Fibroblast of the conjunctiva (primary cell): ENCODE measurements at places on chromosomes 6 and 20.

DNA sequence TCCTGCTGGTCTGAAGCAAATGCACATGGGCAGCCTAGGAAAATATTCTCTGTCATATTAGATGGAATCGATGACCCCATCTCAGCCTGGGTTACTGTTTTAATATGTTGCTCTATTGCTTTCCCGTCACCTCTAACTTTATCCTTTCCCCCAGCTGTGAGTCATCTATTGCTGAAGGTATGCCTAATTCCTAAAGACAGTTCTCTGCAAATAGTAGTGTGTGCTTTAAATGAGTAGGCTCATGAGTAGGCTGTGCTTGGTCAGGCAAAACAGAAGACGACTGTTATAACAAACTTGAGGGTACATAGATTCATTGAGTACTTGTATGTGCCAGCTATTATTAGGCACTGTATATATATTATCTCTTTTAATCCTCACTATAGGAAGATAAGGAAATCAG, 47.2 kb downstream of the CTNNBL1 start:
- DNase-seq, result no peak

DNA sequence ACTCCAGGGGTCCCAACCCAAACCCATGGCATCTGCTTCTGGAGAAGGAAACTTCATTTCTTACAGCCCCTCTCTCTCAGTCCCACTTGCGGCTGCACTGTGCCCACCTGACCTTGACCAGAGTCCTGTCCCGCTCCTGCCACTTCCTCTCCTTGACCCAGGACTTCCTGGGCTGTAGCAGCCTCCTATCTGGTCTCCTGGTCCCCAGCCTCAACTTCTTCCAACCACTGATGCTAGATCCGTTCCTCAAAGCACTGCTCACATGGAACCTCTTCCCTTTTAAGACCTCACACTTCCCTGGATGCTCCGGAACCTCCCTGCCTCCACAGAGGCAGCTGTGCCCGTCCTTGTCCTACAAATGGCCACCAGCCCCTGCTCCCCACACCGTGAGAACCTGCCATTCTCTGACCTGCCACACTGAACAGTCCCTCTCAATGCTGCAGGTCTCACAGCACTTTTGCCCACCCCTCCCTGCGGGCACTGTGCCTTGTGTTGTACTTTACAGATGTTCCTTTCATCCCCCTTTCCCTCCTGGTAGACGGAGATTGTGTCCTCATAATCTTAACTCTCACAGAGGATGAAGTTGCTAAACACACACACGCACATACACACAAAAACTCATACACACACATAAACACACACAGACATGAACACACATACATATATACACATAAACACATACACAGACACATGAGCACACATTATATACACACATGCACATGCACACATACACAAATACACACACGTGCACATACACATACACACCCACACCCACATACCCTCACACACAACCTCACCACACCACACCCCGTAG, 59.6 kb upstream of the NXT1 start:
- no peak for DNase-seq

DNA sequence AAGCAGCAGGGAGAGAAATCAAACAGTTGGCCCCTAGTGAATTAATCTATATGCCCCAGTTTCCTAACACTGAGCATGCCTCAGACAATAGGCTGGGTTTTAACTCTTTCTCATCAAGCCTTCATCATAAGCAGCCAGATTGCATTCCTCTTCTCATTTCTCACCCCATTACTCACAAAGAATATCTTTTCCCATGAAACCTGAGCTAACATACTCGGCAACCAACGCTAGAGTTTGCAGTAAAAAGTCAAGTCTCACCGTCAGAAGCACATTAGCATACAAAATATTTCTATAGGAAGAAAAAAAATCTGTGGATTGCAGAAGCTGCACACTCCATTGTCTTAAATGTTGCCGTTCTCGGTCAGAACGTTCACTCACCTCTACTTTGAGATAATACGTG, 429.9 kb upstream of the ARID1B start:
- no peak for DNase-seq

DNA sequence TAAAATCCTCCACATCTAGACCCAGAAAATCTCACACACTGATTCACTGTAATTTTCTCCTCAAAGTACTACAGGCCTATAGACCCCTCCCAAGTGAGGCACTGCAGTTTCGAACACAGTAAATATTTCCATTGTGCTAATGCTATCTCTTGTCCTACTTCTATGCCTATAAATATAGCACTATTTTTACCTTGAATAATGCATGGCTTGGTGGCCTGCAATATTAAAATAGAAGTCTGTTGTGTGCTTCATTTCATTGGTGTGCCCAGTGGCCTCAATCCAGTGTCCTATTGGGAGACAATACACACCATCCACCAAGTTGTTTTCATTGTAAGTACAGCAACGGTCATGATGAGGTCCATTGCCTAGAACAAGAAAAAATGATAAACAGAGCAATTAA, 49.4 kb downstream of the EPM2A start:
- DNase-seq, result no peak

DNA sequence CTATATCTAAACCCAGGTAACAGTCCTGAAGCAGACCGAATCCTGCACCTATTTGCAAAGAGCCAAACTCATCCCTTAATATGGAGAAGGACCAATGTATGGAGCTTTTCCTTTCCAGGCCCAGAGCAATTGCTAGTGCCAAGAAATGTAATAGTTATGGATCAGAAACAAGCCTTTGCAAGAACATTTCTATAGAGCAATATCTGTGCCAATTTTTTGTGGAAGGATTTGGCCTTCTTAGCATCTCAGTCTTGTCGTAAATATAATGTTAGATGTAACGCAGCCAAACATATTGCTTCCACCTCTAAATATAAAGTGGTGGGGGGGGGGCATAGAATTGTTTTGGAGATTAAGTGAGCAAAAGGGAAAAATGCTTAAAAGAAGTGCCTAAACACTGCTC, 2.7 kb downstream of the KIAA0408 start:
- no peak for DNase-seq

DNA sequence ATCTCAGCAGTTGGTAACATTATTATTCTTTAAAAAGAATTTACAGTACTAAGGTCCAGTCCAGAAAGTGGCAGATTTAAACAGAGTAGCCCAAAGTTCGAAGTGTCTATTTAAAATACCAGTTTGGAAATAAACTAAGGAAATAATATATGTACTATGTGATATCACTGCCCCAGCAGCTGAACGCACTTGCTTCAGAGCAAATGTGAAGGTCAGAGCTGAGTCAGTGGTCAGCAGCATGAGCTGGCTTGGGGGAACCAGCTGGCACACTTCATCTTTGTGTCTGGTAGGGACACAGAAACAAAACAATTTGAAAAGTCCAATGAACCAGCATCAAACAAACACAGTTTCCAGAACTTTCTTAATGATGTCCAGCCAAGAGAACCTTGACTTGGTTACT, 15.4 kb downstream of the TMEM14B start:
- no peak for DNase-seq

- DNase-seq, result no peak
Measured at GRCh38 chr6:167093406-167093921, 29.4 kb upstream of the CCR6 start.

DNA sequence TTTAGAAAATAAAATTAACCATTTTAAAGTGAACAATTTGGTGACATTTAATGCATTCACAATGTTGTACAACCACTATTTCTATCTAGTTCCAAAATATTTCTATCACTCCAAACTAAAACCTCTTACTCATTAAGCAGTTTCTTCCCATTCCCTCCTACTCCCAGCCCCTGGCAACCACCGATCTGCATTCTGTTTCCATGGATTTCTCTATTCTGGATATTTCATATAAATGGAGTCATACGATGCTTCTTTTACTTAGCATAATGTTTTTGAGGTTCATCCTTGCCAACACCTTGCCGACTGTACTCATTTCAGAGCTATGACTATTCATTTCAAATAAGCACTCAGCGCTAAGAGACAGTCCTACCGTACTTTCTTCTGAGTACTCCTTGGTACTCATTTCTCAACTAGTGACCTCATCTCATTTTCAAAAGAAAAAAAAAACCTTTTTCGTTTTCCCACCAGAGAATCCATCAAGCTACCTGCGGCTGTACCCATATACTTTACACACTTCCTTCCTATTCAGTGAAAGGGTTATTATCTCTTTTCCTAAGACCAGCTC, 259.2 kb downstream of the UTRN start:
- DNase-seq, result no peak

DNA sequence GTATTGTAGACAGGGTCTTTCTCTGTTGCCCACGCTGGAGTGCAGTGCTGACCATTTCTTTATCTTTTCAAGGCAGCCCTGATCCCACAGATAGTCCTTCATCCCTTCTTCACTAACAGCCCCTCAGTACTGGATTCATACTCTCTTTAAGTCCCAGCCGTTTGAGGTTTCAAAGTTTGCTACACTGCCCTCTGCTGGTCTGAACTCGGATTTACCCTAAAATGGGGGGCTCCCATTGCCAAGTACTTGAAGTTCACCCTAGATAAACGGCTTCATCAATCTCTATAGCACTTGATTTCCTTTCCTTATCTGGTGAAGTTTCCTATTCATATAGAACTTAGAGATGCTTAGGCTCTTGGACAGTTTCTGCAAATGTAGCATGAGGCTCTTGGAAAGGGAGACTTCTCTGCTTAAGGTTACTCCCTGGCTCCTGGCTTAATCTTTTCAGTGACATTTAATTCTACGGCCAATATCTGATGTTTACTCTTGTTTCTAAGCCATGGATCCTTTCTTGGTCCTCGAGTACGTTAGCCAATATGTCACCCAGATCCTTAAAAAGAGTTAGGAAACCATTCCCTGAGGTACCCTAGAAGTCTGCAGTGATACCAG, 21.4 kb upstream of the PREP start:
- DNase-seq, result no peak

DNA sequence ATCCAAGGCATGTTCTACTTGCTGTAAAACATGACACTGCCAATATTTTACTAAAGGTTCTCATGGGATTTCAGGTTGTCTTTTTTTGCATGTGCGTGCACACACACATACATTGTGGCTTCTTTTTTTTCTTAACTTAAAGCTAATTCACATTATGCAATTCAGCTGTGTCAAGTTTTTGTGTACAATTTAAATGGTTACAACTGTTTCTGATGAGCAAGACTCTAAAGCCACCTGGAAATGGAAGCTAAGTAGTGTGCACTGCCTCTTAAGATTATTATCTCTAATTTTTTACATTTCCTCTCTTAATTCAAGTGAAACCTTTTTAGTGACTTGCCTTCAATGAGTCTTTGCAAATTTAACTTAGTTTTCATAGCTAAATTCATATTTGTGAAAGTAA, 75.3 kb downstream of the TULP4 start:
- no peak for DNase-seq

GRCh38 chr6:51842804-51843378, 244.5 kb downstream of the PKHD1 start:
- no peak for DNase-seq

DNA sequence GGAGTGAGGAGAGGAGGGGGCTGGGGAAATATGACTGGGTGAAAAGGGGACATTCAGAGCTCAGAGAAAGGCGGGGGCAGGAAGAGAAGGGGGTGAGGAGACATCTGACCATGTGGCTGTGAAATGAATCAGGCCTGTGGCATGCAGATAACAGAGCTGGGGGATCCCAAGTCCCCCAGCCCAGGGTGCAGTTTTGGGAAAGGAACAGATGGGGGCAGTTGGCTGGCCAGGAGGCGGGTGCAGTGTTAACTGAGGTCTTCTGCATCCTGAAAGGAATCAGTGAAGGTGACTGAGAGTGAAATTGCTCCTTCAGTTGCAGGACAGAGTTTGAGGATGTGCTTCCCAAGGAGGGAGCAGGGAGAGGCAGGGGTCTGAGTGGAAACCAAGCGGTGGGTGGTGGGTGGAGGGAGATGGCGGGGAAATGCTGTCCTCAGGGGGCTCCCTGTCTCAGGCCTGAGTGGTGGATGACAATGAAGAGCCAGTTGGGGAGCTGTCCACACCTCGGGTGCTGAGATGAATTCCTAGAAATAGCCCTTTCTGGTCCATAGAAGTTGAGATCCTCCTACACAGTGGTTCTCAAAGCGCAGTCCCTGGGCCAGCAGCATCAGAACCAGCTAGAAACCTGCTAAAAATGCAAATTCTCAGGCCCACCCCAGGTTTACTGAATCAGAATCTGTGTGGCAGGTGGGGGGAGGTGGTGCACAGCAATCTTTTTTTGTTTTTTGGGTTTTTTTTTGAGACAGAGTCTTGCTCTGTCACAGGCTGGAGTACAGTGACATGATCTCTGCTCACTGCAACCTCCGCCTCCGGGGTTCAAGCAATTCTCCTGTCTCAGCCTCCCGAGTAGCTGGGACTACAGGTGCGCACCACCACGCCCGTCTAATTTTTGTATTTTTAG, 26.0 kb upstream of the CCDC167 start:
- no peak for DNase-seq

DNA sequence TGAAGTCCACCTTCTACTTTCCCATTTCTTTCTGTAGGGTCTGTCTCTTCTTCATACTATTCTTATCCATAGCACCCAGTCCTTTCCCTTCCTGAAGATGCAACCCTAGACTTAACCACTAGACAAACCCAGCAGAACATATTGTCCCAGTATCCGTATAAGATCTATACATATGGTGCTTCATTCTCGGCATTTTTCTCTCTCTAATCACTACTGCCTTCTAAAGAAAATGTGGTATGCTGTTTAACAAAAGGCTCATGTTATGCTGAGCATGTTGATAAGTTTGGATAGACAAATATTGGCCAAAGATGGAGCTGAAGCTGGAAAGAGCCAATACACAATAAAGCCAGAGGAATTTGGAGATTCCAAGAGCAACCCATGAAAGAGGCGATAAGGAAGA, 212.6 kb downstream of the MAFB start:
- no peak for DNase-seq

- DNase-seq, result peak; percentile 38
Measured at GRCh38 chr6:30396833-30397479, 52.0 kb downstream of the RPP21 start.

- no peak for DNase-seq
Measured at GRCh38 chr20:11255860-11256259, 582.1 kb upstream of the JAG1 start.

- DNase-seq, result no peak
Measured at GRCh38 chr6:45955597-45955996, 60.1 kb downstream of the CLIC5 start.

DNA sequence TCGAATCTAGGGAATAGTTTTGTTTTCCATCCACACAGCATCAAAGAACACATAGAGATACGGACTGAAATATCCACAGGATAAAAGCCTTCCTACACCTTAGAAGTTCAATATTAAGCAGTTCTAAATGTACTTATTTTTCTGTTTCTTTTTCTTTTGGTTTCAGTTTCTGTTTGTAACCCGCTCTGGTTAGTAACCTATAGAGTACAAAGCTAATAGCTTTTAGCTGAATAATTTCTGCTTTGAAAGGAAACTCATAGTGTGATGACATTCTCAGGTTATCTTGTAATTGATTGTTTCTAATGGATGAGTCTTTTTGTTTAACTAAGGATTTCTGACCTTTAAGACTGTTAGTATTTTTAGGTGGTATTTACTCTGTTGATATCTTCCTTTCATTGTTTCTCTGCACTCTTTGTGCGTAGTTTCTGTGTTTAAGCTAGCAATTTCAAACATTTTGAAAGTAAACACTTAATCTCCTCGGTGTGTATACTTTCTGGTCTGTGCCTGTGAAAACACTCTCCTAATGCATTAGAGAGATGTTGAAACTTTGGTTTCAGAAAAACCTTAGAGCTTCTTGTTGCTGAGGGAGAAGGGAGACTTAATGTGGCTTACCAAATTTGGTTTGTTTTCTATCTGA, 385.5 kb downstream of the HDGFL1 start:
- no peak for DNase-seq
